CMK (cell line): ENCODE measurements at places on chromosomes 4 and X.

DNA sequence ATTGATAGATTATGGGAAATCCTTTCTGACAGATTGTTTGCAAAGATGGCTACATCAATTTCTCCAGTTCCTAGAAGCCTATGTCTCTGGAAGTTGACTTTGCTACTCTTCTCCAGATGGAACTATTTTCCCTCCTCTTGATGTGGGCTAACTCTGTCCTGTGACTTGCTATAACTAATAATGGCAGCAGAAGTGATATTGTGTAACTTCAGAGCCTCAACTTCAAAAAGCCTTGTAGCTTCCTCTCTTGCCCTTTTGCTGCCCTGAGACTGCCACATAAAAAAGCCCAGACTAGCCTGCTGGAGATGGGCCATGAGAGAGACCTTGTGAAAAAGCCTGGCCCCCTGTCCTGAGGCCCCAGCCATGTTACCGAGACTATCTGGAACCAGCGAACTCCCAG, 210.7 kb upstream of the SLC7A11 start:
- no peak for DNase-seq

- DNase-seq, result no peak
Measured at GRCh38 chr4:166128403-166128802, 255.4 kb downstream of the TLL1 start.

DNA sequence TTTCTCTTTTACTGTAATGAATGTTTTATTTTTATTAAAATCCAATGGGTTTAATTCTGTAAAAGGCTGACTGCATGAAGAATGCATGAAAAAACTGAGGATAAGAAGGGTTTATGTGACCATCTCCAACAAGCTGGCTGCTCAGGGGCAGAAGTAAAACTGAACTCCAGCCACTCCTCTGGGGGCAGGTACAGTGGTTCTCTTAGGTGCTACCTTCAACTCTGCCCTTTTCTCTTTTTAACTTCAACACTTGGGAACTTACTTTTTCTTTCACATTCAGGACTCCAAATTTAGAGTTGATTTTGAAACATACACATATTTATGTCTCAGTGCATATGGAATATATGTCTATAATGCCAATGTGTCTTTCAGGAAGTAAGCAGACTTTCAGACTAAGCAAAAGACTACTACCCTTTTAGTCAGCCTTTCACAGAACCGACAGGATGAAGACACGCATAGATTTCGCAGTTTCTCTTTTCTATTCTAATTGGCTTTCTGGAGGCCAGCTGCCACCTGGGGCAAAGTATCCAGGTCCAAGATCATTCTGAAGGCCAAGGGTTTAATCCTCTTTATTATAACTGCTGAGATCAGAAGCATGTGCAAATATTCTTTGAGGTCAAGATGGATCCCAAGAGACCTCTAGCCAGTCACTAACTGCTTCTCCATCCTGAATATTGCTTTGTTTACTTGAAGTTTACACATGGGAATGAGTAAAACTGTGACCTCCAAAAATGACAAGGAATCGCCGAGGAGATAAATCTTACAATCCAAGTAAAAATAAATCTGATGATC, 30.7 kb downstream of the HS3ST1 start:
- DNase-seq, result no peak

GRCh38 chr4:30753316-30753715, 33.1 kb downstream of the PCDH7 start:
- DNase-seq, result no peak

DNA sequence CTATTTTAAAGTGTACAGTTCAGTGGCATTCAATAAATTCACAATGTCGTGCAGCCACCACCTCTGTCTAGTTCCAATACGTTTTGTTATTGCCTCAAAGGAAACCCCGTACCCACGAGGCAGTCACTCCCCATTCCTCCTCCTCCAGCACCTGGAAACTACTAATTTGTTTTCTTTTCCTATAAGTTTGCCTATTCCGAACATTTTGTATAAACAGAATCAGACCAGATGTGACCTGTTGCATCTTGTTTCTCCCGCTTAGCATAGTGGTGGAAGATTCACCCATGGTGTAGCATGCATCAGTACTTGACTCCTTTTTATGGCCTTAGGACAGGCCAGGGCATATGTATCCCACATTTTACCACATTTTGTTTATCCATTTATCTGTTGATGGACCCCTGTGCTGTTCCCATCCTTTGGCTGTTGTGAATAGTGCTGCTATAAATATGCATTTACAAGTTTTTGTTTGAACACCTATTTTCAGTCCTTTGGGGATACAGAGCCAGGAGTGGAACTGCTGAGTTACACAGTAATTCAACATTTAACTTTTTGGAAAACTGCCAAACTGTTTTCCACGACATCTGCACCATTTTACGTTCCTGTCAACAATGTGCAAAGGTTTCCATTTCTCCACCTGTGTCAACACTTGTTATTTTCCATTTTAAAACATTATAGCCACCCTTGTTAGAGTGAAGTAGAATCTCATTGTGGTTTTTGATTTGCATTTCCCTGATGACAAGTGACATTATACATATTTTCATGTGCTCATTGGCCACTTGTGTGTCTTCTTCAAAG, 57.8 kb upstream of the STX18 start:
- DNase-seq, result no peak

DNA sequence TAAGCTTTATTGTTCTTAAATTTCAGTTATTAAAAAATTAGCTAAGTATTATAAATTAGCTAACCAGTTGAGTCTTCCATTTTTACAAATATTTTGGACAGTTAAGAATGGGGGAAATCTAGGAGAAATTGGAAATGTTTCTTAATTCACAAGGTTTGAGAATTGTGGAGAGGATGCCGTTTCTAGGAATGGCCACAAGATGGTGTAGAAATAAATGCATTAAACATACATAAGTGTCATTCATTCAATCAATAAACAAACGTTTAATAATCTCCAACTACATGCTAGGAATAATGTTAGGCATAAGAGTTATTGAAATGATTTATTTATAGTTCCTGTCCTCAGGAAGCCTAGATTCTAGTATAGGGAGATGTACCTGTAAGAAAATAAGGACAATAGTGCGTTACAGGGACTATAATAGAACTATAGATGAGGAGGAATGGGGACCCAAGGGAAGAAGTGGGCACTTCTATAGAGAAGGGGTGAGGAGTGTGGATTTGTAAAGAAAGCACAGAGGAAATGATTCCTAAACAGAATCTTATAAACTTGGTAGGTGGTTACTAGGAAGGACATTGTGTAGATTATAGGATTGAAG, 195.7 kb upstream of the ANK2 start:
- no peak for DNase-seq

DNA sequence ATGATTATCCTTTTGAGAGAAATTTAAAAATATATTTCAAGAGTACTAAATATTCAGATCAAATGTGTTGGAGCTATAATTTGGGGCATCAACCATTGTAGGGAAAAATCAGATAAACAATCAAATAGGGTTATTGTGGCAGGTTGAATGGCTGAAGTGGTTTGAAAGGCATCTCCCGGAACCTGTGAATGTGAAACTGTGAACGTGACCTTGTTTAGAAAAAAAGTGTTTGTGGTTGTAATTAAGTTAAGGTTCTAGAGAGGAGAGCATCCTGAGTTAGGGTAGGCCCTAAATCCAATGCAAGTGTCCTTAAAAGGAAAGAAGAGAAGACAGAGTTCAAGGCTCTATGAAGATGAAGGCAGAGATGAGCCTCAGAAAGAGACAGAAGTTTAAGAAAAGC, 37.4 kb downstream of the ADGRA3 start:
- DNase-seq, result no peak

GRCh38 chrX:131734621-131735020, 190.7 kb downstream of the OR13H1 start:
- no peak for DNase-seq

GRCh38 chr4:177405508-177405907, 36.7 kb downstream of the AGA start:
- DNase-seq, result no peak

DNA sequence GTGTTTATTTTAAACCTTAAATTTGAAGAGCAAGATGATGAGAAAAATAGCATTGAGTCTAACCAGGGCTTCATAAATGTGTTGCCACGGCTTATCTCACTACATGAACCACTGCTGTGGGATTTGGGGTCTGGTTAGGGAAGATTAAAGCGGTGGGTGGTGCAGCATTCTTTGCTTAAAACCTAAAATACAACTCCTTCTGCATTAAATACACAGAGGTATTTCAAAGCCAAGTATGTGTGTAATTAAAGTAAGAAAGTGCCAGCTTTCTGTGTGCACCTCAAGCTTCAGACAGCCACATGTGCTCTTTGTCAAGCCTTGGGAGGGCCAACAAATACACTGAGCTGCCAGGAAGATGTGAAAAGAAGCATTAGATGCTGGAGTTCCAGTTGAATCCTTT, 128.0 kb downstream of the CPE start:
- no peak for DNase-seq

GRCh38 chrX:17960891-17961290, 99.8 kb upstream of the RAI2 start:
- DNase-seq, result no peak

GRCh38 chrX:4373791-4374190, 660.3 kb upstream of the PRKX start:
- no peak for DNase-seq

GRCh38 chrX:24760363-24761000, 66.8 kb downstream of the POLA1 start:
- no peak for DNase-seq

DNA sequence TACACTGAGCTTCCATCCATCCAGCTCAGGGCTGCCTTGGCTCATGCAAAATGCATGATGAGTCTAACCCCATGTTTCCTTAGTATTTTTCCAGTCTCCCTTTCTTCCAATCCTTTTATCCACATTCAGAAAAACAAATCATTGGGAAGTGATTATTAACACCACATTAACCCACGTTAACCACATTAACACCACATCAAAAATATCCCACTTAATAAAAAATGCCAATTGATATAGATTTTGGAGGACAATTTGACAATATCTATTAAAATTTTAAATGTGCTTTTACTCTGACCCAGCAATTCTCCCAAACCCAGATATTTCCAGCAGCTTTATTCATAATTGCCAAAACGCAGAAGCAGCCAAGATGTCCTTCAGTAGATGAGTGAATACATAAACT, 75.6 kb upstream of the SRD5A3 start:
- DNase-seq, result no peak

DNA sequence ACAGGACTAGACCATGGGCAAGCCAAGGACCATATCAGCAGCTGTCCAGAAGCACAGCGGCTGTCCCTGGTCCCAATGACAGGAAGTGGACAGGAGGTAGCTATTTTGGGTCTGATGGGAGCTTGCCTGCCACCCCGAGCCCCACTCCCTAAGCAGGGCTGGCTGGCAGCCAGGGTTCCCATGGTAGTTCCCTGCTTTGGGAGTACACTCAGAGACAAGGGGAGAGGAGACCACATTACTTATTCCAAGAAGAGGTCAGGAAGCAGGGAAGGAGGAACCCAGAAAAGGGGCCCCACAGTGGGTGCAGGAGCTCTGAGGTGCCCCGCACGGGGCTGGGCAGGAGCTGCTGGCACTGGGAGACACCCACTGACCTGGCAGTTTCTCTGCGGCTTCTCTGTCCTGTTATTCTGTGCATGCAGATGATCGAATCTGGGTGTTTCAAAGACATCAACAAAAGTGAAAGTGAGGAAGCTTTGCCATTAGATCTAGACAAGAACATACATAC, 36.3 kb downstream of the HTT-AS start:
- peak; percentile 90 for DNase-seq

DNA sequence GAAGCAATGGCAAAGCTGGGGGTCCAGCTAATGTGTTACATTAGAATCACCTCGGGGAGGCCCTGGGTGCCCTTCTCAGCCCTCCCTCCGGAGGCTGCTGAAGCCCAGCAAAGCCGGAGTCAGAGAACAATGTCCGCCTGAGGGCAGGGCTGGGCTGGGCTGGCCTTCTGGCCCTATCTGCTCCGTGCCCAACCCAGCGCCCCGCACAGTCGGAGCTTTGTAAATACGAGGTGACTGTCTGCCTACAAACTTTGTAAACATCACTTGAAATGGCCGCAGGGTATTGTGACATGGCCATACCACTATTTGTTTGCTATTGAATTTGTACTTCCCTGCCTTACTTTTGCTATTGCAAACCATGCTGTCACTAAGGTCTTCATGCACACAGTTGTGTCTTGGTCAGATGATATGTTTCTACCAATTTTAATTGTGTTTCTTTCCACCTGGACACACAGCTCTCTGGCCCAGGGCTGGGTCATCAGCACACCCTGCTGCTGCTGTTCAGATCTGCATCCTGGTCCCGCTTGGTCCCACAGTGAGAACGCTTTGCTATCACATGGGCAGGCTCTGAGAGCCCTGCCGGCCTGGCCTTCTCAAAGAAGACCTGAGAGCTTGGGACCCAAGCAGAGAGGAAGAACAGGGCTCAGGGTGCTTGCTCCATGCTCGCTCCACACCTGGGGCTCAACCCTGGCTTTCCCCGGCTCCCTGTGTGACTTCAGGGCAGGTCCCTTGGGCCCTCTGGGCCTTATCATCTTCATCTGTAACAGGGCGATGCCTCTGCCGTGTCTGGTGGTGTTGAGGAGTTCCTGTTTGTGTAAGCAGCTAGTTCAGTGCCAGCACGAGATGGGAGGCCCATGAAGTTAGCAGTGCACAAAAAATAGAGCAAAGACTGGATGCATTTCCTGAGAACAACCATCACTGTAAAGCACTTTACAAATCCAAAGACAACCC, 2.3 kb downstream of the S100P start:
- DNase-seq, result no peak

DNA sequence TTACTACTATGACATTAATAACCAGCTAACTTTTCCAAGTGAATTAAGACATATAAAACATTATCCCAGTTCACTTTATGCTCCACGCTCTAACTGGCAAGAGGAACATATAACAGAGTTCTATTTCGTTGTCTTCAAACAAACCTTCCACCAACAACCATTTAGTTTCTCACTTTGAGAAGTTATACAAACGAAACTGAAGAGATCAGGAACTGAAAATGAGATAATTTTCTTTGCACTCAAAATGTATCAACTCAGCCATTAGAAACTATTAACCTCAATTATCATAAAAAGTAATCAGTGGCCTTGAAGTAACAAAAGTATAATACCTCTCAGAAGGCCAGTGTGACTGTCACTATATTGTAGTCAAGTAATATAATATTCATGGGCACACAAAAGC, 70.1 kb downstream of the CHM start:
- DNase-seq, result no peak

DNA sequence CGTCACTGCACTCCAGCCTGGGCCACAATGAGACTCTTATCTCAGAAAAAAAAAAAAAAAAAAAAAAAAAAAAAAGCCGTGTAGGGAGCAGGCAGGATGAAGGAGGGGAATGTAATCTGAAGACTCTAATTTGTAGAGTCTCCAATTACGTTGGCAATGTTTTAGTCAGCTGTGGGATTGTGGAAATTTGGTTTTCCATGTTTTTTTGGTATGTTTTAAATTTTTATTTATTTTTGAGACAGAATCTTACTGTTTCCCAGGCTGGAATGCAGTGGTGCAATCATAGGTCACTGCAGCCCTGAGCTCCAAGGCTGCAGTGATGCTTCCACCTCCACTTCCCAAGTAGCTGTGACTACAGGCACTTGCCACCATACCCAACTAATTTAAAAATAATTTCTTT, 56.5 kb downstream of the NSD2 start:
- no peak for DNase-seq

DNA sequence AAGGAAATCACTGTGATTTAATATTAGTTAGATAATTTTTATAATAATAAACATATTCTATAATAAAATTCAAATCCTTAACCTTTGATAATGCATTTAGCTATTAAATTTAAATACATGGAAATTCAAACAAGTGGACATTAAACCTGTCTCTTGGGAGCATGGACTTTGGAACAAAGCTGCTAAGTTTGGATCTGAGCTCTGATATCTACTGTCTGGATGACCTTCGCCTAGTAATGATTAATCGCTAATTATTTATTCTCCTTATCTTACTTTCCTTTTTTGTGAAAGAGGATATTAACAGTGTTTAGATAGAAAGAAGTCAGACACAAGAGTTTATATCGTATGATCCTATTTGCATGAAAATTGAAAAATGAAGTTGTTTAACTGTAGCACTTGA, 980.9 kb downstream of the FSTL5 start:
- DNase-seq, result no peak
